ENCODE measurements at places on chromosomes 11 and 22.
A peak's percentile ranks its signal among the peaks of the same experiment; 100 is the strongest.

DNA sequence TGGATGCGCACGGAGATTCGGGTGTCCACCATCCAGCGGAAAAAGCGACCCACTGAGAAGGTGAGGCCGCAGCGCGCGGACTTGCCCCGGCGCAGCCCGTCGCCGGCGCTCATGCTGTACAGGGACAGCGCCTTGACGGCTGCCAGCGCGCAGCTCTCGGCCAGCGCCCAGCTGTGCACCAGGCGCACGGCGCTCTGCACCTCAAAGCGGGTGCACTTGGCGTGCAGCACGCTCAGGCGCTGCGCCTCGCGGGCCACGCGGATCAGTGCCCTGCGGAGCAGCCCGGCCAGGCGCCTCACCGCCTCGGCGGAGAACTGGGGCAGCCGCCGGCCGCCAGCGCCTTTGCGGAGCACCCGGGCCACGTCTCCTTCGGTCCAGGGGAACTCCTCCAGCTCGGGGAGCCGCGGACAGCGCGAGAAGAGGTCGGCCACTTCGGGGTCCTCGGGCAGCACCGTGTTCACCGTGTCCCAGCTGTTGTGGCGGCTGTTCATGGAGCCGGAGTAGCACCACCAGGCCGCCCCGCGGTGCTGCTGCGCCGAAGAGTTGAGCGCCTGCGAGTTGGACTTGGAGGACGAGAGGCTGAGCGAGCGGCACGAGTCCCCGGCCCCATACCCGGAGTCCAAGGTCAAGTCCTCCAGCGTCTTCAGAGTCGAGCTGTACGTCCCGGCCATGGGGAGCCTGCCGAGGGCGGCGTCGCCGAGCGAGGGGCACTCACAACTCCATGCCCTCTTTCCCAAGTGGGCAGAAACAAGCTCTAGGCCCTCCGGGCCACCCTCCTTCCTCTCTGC lies 703 bp downstream of the ABTB2 start:
- no peak for DNase-seq

DNA sequence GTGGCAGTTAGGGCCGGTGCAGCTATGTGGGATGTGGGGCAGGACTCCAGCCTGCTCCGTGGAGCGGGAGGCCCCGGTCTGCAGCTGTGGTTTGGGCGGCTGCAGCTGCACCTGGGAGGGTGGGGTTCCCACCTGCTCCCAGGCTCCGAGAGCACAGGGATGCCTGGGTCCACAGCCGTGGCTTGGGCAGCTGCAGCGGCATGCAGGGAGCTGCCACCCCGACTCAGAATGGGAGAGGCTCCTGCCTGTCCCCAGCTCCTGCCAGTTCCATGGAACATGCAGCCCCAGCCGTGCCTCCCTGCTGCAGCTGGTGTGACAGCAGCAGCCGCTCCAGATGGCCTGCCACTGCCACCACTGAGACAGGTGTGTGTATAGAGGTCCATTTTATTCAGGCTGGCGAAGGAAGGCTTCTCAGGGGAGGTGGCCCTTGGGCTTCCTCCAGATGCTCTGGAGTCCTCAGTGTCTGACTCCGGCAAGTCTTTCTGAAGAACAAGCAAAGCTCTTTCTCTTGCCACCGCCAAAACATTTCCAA lies 21.8 kb upstream of the UPK3A start:
- peak; percentile 44 for DNase-seq

DNA sequence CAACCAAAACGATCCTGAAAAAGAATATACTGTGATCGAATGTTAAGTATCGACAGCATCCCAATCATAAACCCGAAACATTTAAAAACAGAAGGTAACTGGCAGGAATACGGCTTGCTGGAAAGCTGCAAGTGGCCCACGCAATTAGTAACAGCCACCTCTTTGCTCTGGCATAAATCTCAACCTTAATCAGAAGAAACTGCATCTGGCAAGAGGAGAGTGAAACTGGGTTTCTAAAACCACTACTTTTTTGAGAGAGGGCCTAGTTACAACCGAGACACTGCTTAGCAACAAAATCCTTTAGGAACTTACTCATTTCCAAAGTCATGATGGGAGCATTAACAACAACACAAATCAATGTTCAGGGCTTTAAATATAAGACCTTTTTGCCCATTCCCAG lies 7.9 kb downstream of the NCAPD3 start:
- DNase-seq: no peak

GRCh38 chr11:61173456-61173855 lies 12.2 kb upstream of the VPS37C start:
- no peak for DNase-seq

GRCh38 chr11:121659811-121660210 lies 207.0 kb upstream of the SORL1-AS1 start:
- no peak for DNase-seq

- DNase-seq: no peak
Measured at GRCh38 chr11:2265854-2266585, 4.4 kb downstream of the ASCL2 start.

- no peak for DNase-seq
Measured at GRCh38 chr11:115941481-115941993, 437.3 kb upstream of the CADM1 start.

DNA sequence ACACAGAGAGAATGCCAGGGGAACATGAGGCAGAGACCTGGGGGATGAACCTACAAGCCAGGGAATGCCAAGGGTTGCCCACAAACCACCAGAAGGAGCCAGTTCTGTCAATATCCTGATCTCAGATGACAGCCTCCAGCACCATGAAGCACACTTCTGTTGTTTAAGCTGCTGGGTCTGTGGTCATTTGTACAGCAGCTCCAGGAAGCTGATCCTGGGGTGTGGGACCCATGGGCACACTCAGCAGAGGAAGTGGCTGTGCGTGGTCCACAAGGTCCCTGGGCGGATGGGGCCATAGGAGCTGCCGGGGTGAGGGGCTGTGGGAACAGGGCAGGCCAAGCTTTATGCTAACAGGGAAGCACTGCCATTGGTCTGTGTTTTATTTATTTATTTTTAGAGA lies 12.1 kb downstream of the PPM1F start:
- DNase-seq: no peak

DNA sequence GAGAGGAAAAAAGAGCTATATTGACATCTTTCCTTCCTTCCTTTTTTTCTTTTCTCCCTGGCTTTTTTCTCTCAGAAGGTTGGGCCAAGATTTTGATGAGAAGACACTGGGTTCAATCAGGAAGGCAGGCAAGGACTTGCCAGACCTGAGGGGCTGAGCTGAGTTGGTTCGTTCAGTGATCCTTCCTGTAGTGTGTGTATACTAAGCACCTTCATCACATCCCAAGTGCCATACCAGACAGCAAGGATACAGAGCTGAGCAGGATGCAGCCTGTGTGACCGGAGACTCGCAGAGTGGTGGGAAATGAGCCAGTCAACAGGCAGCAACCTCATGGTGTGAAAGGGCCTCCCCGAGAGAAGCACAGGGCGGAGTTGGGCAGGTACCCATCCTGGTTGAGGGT lies 95.5 kb downstream of the SPON1 start:
- DNase-seq: no peak

GRCh38 chr11:113373981-113374560 lies 13.5 kb upstream of the ANKK1 start:
- DNase-seq: no peak

DNA sequence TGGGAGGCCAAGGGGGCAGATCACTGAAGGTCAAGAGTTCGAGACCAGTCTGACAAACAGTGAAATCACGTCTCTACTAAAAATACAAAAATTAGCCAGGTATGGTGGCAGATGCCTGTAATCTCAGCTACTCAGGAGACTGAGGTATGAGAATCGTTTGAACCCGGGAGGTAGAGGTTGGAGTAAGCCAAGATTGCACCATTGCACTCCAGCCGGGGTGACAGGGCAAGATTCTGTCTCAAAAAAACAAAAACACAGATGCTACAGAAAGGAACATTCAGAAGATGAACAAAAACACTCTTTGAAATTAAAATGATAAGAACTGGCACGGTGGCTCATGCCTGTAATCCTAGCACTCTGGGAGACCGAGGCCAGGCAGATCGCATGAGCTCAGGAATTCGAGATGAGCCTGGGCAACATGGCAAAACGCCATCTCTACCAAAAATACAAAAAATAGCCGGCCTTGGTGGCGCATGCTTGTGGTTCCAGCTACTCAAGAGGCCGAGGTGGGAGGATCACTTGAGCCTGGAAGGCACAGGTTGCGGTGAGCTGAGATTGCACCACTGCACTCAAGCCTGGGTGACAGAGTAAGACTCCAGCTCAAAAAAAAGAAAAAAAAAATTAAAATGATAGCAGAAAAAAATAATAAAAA lies 8.5 kb downstream of the RAB6A start:
- DNase-seq: no peak

DNA sequence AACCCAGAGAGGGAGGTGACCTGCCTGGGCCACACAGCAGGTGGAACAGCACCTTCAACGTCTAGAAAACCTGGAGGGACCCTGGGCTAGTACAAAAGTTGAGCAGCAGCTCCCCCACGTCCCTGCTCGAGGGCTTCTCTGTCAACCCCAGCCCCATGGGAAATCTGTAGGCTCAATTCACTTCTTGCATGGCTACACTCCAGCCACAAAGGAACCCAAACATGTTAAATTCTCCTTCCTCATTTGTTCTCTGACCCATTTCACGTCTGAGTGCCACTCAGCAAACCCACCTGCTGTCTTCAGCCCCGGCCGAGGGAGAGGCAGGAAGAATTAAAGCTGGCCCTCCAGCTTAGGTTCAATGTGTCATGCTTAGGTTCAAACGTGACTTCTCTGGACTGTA lies 418.5 kb downstream of the MIAT start:
- DNase-seq: no peak

- no peak for DNase-seq
Measured at GRCh38 chr22:47190957-47191670, 428.7 kb downstream of the TBC1D22A start.

DNA sequence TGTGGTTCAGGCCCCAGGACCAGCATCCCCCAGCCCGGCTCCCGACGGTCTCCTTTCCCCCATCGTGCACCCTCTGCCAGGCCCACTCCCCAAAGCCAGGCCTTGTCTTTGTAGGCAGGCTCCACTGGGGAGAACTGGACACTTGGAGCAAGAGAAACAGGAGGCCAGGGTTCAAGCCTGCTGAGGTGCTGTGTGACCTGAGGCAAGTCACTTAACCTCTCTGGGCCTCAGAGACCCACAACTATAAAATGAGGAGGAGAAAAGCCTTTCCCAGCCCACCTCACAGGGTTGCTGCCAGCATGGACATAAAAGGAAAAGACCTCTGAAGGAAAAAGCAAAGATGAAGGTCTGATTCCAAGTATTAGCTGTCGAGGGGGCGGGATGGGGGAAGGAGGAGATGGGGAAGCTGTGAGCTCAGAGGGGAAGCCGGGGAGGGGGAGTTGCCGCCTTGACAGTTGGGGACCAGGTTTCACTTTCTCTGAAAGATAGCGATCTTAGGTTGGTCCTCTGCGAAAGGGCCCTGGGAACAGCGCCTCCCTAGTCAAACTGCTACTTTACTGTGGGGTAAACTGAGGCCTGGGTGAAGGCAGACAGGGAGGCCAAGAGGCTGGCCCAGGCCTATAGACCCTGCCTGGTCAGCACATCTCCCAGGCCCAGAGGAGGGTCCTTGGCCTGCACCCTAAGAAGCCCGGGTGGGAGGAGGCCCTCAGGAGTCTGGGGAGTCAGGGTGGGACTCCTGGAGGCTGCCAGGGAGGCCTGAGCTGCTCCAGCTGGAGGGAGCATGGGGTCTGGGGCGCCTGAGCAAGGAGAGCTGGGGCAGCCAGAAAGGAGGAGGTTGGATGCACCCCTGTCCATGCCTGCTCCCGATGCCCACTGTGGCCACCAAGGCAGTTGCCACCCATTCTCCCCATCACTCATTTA lies 991 bp upstream of the OSM start:
- DNase-seq: no peak

- DNase-seq: no peak
Measured at GRCh38 chr11:121887569-121887968, 228.4 kb downstream of the BLID start.

DNA sequence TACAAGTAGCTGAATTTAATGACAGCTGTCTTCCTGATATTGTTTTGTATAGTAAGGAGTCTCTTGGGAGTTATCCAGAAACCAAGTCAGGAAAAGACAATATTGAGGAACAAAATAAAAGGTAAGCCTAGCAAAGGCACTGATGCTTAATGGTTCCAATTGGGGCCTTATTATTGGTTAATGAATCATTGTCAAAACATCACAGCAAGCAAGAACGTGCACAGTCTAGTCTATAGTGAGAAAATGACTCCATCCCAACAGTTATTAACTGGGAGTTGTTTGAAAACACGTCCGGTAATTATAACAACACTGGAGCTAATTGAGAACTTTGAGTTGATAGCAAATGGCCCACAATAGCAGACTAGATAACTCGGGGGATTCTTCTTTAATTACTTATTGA lies 17.7 kb downstream of the BSX start:
- no peak for DNase-seq

DNA sequence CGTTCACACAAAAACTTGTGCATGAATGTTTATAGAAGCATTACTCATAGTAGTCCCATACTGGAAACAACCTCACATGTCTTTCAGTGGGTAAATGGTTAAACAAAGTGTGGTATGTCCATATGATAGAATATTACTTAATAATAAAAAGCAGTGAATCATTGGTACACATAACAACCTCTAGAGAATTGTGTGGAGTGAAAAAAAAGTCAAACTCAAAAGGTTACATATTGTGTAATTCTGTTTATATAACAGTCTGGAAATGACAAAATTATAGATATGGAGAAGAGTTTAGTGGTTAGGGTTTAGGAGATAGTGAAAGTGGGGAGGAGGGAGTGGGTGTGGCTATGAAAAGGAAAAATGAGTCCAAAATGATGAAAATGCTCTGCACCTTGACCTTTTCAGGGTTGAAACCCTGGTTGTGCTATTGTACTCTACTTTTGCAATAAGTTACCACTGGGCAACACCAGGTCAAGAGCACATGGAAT lies 243.4 kb upstream of the DDI1 start:
- DNase-seq: no peak

- DNase-seq: no peak
Measured at GRCh38 chr11:128548649-128549255, 38.6 kb downstream of the ETS1 start.

- DNase-seq: no peak
Measured at GRCh38 chr11:69873166-69874077, 54.2 kb upstream of the FGF3 start.

- no peak for DNase-seq
Measured at GRCh38 chr11:99432677-99433076, 411.9 kb downstream of the CNTN5 start.

- DNase-seq: no peak
Measured at GRCh38 chr11:61964058-61964665, 3.3 kb downstream of the FTH1 start.

GRCh38 chr11:44561275-44561805 lies 4.1 kb upstream of the CD82 start:
- DNase-seq: no peak

- DNase-seq: no peak
Measured at GRCh38 chr11:35104655-35105054, 34.3 kb upstream of the CD44 start.

Data from NCI-H1694 treated with DMSO at 0.1 percent for 48 hours (cell line).